ENCODE measurements at places on chromosomes 1 and 21.

GRCh38 chr1:167121375-167122120 is 27.7 kb downstream of the STYXL2 start:
- peak; percentile 21 for DNase-seq

DNA sequence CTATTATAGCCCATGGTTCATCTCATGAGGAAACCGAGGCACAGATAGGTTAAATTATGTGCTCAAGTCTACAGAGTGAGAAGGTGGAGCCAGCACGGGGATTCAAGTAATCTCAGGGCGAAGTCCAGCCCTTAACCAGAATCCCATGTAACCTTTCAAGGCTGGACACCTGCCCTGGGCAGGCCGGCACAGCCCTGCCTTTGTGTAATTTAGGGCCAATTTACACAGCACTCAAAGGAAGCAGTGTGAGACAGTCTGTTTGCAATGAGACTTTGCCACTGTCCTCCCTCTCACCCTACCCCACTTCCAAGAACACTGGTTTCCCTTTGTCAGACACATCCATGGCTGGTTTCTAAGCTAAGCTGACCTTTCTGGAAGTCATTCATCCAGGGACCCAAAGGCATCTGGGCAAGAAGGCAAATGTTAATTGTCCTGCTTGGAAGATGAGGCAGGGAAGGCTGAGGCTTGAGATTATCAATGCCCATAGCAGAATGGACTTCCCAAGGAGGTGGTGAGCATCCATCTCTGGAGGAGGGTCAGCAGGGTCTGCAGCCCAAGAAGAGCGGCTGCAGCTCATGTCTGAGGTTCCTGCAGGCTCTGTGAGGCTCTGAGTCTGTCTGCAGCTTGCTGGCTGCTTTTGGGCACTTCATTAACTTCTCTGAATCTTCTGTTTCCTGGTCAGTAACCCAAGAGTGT is 159.2 kb downstream of the TRABD2B start:
- no peak for DNase-seq

- DNase-seq: no peak
These were observed 139.2 kb downstream of the PTPRC start for GRCh38 chr1:198778049-198778448.

- no peak for DNase-seq
These were observed 1.1 kb downstream of the ITLN1 start for GRCh38 chr1:160883581-160884513.

GRCh38 chr1:241081473-241081872 is 275.5 kb downstream of the RGS7 start:
- no peak for DNase-seq

DNA sequence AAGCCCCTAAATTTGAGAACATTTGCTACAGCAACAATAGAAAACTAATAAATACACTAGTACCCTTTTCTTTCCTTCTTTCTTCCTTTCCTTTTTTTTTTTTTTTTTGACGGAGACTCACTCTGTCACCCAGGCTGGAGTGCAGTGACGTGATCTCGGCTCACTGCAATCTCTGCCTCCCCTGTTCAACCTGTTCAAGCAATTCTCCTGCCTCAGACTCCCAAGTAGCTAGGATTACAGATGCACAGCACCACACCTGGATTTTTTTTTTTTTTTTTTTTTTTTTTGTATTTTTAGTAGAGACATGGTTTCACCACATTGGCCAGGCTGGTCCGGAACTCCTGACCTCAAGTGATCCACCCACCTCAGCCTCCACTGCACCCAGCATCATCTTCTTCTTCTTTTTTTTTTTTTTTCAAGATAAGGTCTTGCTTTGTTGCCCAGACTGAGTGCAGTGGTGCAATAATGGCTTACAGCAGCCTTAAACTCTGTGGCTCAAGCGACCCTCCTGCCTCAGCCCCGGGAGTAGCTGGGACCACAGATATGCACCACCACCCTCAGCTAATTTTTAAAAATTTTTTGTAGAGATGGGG is 19.6 kb upstream of the CBR3 start:
- no peak for DNase-seq

DNA sequence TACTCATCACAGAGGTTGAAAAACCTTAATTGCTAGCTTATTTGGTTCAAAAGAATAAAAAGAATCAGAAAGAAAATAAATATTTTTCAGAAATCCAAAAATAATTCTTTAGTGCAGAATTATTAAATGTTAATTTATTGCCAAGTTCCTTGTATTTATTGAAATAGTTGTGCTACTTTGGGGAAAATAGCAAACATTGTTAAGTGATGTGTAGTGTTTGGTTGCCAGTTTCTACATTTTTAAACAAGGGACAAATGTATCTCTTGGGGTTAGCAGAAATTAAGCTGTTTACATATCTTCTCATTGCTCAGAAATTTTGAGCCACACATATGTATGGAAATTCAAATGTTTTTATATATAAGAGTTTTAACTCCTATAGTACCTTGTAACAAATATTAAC is 775.0 kb downstream of the USP25 start:
- DNase-seq: no peak

GRCh38 chr1:22975694-22976093 is 3.0 kb upstream of the LACTBL1 start:
- no peak for DNase-seq

- DNase-seq: no peak
These were observed 21.9 kb downstream of the SPEN start for GRCh38 chr1:15869413-15869812.

GRCh38 chr21:46391773-46392172 is 66.9 kb upstream of the DIP2A start:
- no peak for DNase-seq

- DNase-seq: no peak
These were observed 23.1 kb downstream of the NPHP4 start for GRCh38 chr1:5969168-5969567.

DNA sequence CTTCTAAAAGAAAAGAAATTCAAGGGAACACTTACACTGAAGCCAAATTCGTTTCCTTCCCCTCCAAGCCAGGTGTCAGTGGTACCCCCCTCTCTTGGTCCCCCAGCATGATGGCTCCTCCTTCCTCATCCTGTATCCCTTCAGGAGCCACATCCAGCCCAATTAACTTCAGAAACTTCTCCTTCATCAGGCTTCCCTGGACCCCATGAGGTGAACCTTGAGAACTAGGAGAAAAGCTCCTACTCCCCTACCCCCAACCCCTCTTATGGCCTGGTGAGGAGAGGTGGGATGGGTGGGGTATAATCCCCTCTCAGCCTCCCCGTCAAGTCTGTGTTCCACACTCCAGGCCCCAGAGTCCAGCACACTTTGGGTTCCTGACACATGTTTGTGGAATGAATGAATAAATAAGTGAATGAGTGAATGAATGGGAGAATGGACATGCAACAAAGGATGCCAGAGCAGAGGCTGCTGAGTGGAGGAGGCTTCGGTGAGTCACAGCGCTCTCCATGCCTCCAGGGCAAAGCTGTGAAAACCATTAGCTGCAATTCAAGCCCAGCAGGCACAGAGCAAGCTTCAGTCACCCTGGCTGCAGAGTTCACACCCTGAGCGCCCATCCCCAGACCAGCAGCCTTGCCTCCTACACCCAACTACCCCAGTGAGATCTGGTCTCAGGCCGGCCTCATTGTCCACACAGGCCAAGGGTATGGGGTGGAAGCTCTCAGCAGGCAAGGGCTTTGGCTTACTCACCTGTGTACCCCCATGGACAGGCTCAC is 43.8 kb downstream of the BATF3 start:
- no peak for DNase-seq

GRCh38 chr1:233635765-233636502 is 22.0 kb downstream of the KCNK1 start:
- DNase-seq: no peak

DNA sequence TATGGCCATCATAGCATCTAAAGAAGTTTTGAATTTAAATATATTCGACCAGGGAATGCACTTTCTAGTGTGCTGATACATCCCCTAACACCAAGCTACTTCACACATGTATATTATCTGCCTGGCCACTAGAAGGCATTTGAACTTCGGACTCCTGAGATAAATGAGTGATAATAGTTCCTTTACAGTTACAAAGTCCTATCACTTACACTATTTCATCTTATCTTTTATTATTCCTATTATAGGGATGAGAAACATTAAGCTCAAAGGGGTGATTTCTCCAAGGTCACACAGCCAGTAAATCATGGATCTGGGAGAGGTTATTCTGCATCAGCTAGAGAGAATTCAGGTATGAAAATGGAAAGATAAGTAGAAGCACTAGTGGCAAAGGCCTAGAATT is 40.3 kb downstream of the GPATCH2 start:
- no peak for DNase-seq

DNA sequence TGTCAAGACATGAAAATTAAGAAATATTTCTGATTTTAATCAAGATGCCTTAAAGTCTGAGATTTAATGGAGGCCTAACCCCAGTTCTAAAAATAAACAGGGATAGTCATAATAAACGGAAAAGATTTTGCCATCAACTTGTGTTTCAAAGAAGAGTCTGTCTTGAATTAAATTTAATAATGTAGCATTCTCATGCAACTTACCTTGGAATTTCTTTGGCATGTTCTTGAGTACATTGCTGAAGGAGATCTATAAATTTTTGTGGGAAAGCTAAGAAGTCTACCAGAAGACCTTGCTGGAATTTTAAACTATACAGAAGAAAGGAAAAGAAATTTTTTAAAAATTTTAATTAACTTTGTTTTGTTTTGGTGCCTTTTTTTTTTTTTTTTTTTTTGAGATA is 10.6 kb downstream of the SASS6 start:
- DNase-seq: no peak

DNA sequence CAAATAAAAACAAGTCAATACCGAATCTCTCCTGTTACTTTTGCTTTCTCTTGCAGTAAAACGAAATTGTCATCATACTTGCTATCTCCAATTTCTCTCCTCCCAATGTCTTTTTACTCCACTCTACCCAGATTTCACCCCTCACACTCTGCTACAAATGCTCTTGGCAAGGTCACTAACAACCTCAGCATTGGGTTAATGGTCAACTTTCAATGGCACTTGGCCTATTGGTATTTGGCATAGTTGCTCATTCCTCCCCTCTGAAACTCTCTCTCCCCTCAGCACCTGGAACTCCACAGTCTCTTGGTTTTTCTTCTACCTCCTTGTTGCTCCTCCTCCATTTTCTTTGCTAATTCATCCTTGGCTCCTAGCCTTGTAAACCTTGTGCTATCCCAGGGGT is 367.3 kb downstream of the PTPRU start:
- DNase-seq: no peak

DNA sequence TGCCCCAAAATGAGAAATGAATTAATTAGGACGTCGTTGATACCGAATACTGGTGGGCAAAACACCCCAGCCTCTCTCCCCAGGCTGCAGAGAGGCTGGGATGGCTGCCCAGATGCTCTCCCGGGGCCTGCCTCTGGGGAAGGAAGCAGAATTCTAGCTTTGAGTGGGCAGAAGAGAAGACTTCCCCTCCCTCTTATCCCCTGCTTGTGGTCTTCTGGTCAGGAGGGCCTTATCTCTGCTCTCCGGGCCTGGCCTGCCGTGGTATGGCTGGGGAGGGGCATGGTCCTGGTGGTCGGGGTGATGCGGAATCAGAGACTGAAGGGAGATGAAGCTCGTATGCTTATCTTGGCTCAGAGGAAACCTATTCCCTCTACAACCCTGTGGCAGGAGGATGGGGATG is 9.8 kb upstream of the CSF3R start:
- no peak for DNase-seq

DNA sequence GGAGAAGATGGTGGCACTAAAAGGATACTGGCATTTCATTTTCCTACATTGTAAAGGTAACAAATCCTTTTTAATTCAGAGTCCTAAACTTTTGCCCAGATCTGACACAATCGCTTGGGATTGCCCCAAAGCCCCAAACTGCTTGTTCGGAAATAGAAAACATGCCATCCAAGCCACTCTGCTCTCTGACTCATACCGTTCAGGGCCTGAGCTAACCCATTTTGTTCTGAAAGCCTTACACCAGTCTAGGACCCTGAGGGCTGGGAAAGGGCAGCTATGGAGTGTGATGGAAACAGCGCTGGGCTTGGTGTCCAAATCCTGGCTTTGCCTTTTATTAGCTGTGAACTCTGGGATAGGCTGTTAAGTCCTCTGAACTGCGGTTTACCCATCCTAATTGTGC is 159.4 kb upstream of the UBE2U start:
- DNase-seq: no peak

- DNase-seq: no peak
These were observed 89.3 kb downstream of the SIM2 start for GRCh38 chr21:36788120-36788638.

DNA sequence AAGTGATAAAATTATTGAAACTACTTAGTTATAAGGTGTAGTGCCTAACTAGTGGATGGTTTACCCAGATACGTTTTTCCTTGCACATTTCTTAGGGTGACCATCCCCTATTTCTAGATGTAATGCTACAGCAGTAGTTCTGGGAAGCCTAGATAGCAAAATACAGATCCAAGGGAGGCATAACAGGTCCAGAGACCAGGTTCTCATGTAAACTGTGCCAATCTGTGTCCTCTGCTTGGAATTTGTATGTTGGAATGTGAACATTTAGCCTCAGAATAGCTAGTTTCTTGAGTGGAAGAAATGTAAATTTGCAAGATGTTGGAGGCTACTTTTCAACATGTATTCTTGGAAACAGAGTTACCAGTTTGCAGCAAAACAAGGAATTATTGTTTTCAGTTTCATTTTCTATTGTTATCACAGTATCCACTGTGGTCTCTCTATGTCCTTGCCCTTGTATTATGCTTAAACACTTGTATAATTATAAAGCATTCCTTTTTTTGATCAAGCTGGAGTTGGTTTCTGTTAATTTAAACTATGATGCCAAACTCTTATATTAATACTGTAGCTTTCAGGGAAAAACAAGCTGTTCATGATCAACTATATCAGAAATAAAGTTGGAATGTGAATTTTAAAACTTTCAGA is 102.0 kb upstream of the BRINP3 start:
- DNase-seq: no peak

DNA sequence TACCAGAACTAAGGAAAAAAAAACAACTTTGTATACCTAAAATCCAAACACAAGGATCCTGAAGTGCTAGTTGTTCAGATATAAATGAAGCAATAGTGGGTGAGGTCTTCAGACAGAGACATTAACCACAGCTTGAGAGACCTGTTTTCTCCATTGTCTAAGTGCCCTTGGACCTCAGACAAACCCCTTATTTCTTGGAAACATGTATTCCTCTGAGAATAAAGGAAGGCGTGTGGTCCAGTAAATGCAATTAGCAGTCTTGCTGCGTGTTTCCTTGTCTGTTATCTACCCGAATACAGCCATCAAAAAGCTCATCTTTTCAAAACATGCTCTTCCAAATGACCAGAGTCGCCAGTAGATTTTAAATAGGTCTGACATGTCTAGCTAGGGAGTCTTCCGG is 291.1 kb upstream of the NFIA start:
- DNase-seq: no peak

DNA sequence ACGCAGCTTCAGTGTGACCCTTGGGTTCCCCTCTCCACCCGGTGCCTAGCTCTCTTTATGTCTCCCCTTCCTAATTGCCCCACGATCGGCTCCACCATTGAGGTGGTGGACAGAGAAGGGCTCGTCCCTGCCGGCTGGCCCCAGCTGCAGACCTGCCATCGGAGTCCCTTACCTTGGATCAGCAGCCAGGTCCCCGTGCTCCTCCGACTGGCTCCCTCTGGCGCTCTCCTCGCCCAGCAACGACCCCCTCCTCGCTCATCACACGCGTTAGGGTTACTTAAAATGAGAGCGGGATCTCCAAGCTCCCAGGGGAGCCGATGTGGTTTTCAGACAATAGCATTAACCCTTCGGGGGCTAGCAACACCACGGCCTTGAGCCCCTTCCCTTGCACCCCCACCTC is 8.1 kb upstream of the ETV3L start:
- DNase-seq: no peak

Data from hindlimb muscle (tissue), 1 donor.